Peyer's patch (tissue), 4 donors: ENCODE measurements at places on chromosomes 3 and 15. TPM values are rescaled to one million over a fixed set of nuclear protein-coding genes. Genes with fewer than 3 reads are reported as not detected.

DNA sequence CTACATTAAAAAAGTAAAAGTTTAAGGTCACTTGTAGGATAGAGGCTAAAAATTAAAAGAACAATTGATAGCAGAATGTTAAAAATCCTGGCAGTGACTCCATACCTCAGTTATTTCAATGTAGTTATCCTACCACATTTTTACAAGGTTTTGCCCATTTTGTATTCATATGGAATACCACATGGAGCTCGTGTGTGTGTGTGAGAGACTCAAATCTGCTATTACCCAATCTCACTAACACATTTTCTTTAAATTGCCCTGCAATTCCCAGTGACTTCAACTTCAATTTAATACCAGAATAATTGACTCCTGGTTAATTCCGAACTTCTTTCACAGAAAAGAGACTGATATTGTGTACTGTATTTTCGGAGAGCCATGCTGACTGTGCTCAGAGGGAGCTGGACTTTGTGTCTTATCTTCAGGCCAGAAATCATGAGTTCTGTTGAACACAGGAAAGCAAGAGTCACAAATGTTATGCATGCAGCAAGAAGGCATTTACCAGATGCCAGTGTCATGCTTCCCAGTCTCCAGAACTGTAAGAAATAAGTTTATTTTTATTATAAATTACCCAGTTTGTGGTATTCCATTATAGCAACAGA, 529.0 kb upstream of the NECTIN3 start:
- no peak overlapping the region for H3K27ac ChIP-seq
- no peaks in the 10 kb centered on the region for H3K27me3 ChIP-seq
- H3K4me3 ChIP-seq: no peak overlapping the region
- no peaks in the 10 kb centered on the region for H3K36me3 ChIP-seq
- DNase-seq: no peak

DNA sequence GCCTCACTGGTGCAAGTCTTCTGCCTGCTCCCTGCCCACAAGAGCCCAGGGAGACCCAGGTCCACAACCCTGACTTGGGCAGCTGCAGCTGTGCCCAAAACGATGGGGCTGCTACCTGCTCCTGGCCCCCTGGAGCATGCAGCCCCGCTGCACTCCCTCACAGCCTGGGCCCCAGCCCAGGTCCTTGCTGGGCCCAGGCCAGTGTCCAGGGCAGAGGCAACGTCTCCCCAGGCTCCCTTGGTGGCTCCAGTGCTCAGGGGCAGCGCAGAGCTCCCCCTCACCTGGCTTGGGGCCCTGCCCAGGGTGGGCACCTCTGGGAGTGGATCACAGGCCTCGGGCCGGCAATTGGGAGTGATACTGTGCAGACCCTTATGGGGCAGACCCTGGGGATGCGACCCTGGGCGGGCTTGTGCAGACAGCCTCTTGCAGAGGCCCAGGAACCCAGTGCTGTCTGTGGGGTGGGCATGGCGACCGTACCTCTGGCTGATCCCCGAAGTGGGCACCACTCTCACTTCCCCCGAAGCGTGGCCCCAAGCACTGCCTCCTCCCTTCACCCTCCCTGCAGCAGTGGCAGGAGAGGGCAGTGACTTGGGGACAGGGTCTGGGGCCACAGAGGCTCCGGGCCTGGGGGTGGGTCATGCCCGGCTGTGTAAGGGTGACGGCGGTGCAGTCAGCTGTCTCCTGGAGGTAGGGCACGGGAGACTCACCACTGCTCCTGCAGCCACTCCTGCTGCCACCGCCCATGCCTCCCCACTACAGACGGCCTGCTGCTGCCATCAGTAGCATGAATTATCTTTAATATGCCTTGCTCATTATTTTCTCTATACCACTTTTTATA, 255.9 kb downstream of the DOCK3 start:
- H3K36me3 ChIP-seq: no peaks in the 10 kb centered on the region
- no peak overlapping the region for H3K4me3 ChIP-seq
- H3K27me3 ChIP-seq: no peaks in the 10 kb centered on the region
- H3K27ac ChIP-seq: no peak overlapping the region
- DNase-seq: no peak

GRCh38 chr3:57224856-57225255, 2.7 kb upstream of the APPL1 start:
- no peaks in the 10 kb centered on the region for H3K36me3 ChIP-seq
- H3K4me3 ChIP-seq: no peak overlapping the region
- no peak overlapping the region for H3K27ac ChIP-seq
- no peak for DNase-seq
- H3K4me1 ChIP-seq: no peaks in the 10 kb centered on the region
- no peaks in the 10 kb centered on the region for H3K27me3 ChIP-seq

DNA sequence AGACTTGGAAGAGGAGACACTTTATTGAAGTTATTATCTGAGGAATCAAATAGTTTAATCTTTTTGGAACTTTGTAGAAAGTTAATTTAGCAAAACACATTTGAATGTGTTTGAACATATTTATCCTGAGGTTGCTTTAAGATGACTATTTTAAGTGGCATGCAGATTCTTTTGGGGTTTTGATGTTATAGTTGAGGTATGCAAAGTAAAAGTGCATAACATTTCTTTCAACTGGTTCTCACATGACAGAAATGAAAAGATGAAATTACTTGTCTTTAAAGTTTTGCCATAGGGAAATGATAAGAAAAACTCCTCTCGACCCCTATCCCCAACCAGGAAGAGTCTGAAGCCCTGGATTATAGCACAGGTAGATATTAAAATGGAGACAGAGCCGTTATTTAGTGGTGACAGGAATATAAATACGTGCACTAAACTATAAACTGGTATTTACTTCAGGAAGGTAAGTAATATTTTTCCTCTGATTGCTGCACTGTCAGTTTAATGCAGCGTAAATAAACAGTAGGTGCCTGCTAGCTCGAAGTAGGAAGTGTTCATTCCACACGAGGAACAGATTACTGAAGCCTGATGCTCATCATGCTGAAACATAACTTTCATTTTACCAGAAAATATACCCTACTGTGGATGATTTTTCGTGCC, 15.1 kb upstream of the SATB1 start:
- no peak overlapping the region for H3K27ac ChIP-seq
- no peaks in the 10 kb centered on the region for H3K27me3 ChIP-seq
- DNase-seq: no peak
- no peaks in the 10 kb centered on the region for H3K36me3 ChIP-seq

The C15orf62 gene
- total RNA-seq: 1.3 TPM

The CLRN1 gene
- total RNA-seq: not detected
